ENCODE measurements at places on chromosomes 12 and 14.

DNA sequence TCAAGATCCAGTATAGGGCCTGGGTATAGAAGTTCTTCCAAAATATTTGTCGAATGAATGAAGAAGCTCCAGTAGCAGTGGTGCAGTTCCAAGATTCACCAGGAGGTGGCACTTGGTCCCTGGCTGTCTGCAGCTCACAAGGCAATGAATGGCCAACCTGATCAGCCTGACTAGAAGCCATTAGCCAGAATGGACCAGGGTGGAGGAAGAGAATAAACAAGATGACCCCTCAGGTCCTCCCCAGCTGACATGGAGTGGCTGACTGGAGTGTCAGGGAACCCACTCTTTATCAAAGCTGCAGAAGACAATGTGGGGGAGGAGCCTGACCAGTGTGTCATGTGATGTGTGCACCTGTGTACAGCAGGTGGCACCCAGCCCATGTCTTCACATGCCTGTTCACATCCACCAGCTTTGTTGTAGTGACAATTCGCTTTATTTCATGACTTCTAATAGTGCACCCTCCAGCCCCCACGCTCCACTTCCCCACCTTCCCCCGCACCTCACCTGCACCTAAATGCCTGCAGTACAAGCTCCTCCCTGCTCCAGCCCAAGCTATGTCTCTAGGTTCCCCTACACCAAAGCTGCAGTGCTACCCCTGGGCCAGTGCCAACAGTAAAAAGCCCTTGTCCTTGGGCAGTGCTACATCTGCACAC is 3.0 kb downstream of the LTBP2 start:
- no peaks in the 10 kb centered on the region for H3K36me3 ChIP-seq
- H3K4me3 ChIP-seq: peak overlapping the region; percentile 71
- DNase-seq: peak; percentile 97
- peaks cover 11% of the 10 kb centered on the region for H3K4me1 ChIP-seq

DNA sequence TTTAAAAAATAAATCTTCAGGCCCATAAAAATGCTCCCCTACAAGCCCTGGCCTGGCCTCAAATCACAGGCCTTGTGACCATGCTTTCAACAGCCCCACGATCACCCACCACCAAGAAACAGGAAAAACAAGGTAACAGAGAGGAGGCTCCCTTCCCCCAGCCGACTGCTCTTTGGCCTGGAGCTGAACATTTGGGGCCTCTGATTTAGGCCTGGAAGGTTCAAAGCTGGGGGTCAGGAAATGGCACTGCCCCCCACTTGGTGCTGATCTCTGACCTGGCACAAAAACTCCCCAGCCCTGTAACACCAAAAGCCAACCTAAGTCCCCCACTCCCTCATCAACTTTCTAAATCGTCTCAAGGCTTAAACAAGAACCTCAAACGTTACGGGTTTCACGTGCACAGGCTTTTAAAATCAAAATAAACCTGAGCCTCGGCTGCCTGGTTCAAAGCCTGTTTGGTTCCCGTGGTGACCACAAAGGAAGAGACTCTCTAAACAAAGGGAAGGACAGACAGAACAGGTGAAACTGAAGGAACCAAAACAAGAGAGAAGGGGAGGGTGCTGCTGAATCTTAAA is 9.0 kb downstream of the ACTN1 start:
- H3K4me1 ChIP-seq: peaks cover 34% of the 10 kb centered on the region
- no peaks in the 10 kb centered on the region for H3K27me3 ChIP-seq
- peak overlapping the region; percentile 76 for H3K27ac ChIP-seq

- peaks cover 2% of the 10 kb centered on the region for H3K36me3 ChIP-seq
- no peak overlapping the region for H3K4me3 ChIP-seq
- DNase-seq: no peak
- H3K4me1 ChIP-seq: peaks cover 32% of the 10 kb centered on the region
Measured at GRCh38 chr12:91367234-91367849, 184.7 kb upstream of the DCN start.

- no peaks in the 10 kb centered on the region for H3K36me3 ChIP-seq
- H3K27ac ChIP-seq: no peak overlapping the region
- no peak for DNase-seq
- peaks cover 13% of the 10 kb centered on the region for H3K27me3 ChIP-seq
Measured at GRCh38 chr12:8648576-8649205, 13.9 kb downstream of the MFAP5 start.

DNA sequence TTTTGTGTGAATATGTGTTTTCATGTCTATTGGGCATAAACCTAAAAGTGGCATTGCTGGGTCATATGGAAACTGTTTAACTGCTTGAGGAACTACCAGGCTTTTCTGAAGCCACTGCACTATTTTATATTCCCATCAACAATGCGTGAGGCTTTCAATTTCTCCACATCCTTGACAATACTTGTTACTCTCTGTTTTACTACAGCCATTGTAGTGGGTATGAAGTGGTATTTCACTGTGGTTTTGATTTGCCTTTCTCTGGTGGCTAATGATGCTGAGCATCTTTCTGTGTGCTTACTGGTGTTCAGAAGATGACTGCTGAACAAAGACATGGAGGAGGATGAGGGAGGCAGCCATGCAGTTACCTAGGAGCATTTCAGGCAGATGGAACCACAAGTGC is 13.2 kb upstream of the TDG start:
- peaks cover 3% of the 10 kb centered on the region for H3K27me3 ChIP-seq
- peaks cover 26% of the 10 kb centered on the region for H3K4me1 ChIP-seq
- H3K36me3 ChIP-seq: peaks cover 22% of the 10 kb centered on the region
- peak overlapping the region; percentile 6 for H3K4me3 ChIP-seq

GRCh38 chr12:41277100-41277945 is 89.2 kb downstream of the PDZRN4 start:
- no peak overlapping the region for H3K4me3 ChIP-seq
- no peaks in the 10 kb centered on the region for H3K27me3 ChIP-seq
- H3K36me3 ChIP-seq: no peaks in the 10 kb centered on the region

DNA sequence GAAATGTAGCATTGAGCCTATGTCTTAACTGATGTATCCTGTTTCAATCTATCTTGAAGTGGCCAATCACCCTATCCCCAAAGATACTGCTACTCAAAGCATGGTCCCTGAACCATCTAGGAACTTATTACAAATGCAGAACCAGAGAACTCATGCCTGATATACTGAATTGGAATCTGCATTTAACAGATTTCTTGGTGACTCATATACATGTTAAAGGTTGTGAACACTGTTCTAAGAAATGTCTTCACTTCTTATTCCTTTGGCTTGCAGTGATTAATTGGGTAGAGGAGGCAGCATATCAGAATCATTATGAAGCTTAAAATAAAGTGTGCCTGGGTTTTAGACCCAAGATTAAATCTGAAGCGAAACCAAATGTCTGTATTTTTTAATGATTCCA is 795.6 kb downstream of the DIO2 start:
- H3K27me3 ChIP-seq: no peaks in the 10 kb centered on the region
- H3K4me3 ChIP-seq: no peak overlapping the region
- no peak overlapping the region for H3K27ac ChIP-seq
- peaks cover 33% of the 10 kb centered on the region for H3K4me1 ChIP-seq
- DNase-seq: no peak

DNA sequence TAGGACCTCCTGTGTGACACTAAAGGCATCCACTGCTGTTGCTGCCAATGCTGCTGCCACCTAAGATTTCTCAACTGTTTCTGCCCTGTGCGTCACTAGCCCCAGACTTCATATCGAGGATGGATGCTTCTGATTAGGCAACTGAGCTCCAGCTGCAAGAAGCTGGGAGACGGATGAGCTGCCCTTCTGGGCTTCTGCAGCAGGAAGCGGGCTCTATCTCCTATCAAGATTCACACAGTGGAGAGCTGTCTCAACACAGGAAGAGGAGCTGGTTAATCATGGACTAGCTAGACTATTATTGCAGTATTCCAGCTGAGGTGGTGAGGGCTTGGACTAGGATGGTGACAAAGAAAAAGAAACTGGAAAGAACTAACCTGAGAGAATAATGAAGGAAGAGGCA is 59.2 kb upstream of the PELI2 start:
- peaks cover 46% of the 10 kb centered on the region for H3K4me1 ChIP-seq
- H3K4me3 ChIP-seq: no peak overlapping the region
- no peak for DNase-seq
- no peaks in the 10 kb centered on the region for H3K36me3 ChIP-seq
- H3K27me3 ChIP-seq: no peaks in the 10 kb centered on the region

DNA sequence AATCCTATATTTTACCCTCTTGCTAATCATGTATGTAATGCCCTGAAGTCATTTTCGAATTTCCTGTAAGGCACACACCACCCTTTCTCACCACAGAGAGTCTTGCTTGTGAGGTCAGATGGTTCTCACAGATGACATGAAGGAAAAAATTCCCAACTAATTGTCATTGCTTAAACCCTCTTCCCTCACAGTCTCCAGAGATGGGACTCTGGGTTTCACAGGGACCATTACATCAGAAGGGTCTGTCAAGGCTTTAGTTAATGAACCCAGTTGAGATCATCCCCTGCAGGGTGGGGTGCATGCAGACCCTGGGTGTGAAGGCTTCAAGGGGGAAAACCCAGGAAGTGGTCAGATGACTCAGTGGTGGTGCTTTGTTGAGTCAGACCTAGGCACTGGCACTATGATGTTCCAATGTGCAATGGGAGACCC is 229.6 kb downstream of the BCAT1 start:
- H3K36me3 ChIP-seq: peaks cover 8% of the 10 kb centered on the region
- DNase-seq: no peak
- no peak overlapping the region for H3K27ac ChIP-seq
- peaks cover 39% of the 10 kb centered on the region for H3K4me1 ChIP-seq
- no peak overlapping the region for H3K4me3 ChIP-seq
- H3K27me3 ChIP-seq: no peaks in the 10 kb centered on the region

DNA sequence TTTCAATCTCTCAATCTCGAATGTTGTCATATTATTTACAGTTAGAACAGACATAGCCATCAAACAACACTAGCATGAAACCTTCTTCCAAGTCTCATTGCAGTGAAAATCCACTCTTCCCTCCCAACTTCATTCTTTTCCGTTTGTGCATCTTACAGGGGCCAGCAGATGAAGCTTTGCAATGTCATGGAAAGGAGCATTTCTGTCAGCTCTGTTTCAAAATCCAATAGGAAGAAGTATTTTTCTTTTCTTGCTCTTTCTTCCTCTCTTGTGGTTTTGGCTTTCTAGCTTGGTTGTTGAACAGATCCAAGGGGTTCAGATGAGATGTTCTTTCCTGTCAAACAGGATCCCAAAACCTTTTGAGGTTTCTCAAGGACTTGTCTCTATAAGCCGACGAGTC is 416.6 kb downstream of the AEBP2 start:
- DNase-seq: no peak
- no peaks in the 10 kb centered on the region for H3K4me1 ChIP-seq
- H3K36me3 ChIP-seq: no peaks in the 10 kb centered on the region
- peak overlapping the region; percentile 1 for H3K27ac ChIP-seq
- no peaks in the 10 kb centered on the region for H3K27me3 ChIP-seq

GRCh38 chr12:53805791-53806190 is 54.0 kb upstream of the CISTR start:
- H3K36me3 ChIP-seq: no peaks in the 10 kb centered on the region
- H3K4me1 ChIP-seq: no peaks in the 10 kb centered on the region
- H3K27me3 ChIP-seq: peaks cover 49% of the 10 kb centered on the region
- DNase-seq: no peak
- H3K4me3 ChIP-seq: no peak overlapping the region

- H3K4me1 ChIP-seq: no peaks in the 10 kb centered on the region
- peaks cover 37% of the 10 kb centered on the region for H3K27me3 ChIP-seq
Measured at GRCh38 chr14:57182760-57183503, 85.8 kb downstream of the EXOC5 start.

- H3K27me3 ChIP-seq: no peaks in the 10 kb centered on the region
- no peaks in the 10 kb centered on the region for H3K4me1 ChIP-seq
- no peak for DNase-seq
- H3K36me3 ChIP-seq: no peaks in the 10 kb centered on the region
- H3K4me3 ChIP-seq: no peak overlapping the region
- H3K27ac ChIP-seq: no peak overlapping the region
Measured at GRCh38 chr14:73843296-73843695, 8.3 kb upstream of the PTGR2 start.

- H3K4me1 ChIP-seq: peaks cover 50% of the 10 kb centered on the region
- no peak overlapping the region for H3K27ac ChIP-seq
- DNase-seq: no peak
- H3K4me3 ChIP-seq: no peak overlapping the region
- H3K36me3 ChIP-seq: no peaks in the 10 kb centered on the region
- no peaks in the 10 kb centered on the region for H3K27me3 ChIP-seq
Measured at GRCh38 chr12:70251226-70251625, 8.0 kb downstream of the CNOT2 start.

DNA sequence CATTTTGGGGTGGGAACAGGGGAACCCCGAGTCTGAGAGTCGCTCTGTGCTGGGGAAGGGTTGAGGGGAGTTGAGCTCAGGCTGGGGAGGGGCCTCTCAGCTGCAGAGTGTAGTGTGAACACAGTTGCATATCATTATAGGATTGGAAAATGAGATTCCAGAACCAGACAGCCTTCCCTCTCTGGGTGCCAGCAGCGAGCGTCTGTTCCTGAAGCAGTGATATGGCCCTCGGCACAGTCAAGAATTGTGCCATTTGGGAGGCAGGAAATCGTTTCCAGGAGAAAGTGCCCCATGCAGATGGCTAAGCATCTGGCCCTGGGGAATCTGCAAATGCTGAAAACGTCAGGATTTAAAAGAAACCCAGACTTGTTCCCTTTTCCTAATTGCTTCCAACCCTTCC is 70.4 kb upstream of the SFSWAP start:
- peaks cover 5% of the 10 kb centered on the region for H3K4me1 ChIP-seq
- no peaks in the 10 kb centered on the region for H3K36me3 ChIP-seq
- no peak overlapping the region for H3K4me3 ChIP-seq
- no peak overlapping the region for H3K27ac ChIP-seq
- DNase-seq: no peak

GRCh38 chr12:95117178-95117599 is 43.8 kb upstream of the NR2C1 start:
- H3K27me3 ChIP-seq: no peaks in the 10 kb centered on the region
- H3K4me3 ChIP-seq: no peak overlapping the region
- no peak overlapping the region for H3K27ac ChIP-seq
- DNase-seq: peak; percentile 45
- H3K4me1 ChIP-seq: peaks cover 6% of the 10 kb centered on the region
- H3K36me3 ChIP-seq: peaks cover 2% of the 10 kb centered on the region

DNA sequence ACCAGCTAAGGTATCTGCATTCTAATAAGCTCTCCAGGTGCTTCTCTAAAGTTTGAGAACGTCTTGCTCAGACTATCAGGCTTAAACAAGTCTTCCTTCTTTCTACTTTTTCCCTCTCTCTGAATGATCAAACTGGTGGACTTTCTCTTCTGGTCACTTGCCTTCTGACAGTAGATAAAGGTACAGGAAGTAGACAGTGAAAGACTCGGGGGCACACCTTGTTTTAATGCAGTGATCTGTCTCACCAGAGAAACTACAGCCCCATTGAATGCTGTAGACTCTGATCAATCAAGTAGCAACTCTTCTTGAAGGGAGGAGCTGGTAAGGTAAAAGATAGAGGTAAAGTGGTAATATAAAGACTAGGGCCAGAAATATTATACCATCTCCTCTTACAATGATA is 48.1 kb upstream of the ATXN7L3B start:
- no peak overlapping the region for H3K4me3 ChIP-seq
- peaks cover 4% of the 10 kb centered on the region for H3K4me1 ChIP-seq
- no peak for DNase-seq

Data from neural crest cell (in vitro differentiated cells).